T1000 (cell line): ENCODE measurements at places on chromosomes 4 and X.

GRCh38 chr4:76539979-76540378, 105.0 kb downstream of the SHROOM3 start:
- DNase-seq = no peak

DNA sequence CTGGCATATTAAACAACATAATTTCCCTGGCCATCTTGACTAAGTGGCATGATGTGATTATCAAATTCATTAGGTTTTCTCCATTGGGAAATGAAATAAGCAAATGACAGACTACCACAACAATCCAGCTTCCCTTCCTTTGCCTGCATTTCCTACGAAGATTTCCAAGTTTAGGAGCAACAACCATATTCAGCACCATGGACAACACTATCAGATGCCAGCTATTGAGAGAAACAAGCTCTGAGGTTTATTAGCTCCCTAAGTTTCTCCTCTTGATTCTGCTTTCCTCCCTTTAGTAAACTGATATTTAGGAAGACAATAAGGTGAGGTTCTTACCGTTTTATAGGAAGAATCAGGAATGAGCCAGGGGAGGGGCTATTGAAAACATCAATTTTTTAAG, 36.2 kb downstream of the DCX start:
- DNase-seq = no peak

DNA sequence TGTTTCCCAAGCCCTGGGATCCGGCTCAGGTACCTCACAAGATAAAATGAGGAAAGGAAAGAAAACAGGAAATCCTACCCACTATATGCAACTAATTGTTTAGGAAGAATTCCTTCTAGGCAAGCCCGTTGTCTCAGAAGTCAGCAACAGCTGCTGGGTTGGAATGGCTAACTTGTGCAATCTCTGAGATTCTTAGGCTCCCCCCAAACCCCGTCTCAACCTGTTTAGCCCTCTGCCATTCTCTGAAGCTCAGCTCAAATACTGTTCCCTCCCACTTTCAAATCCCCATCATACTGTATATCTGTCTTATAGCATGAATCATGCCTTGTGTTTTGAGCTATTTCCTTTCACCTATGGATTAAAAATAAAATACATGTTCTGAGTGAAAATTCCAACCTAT, 28.9 kb downstream of the STARD8 start:
- DNase-seq = no peak

DNA sequence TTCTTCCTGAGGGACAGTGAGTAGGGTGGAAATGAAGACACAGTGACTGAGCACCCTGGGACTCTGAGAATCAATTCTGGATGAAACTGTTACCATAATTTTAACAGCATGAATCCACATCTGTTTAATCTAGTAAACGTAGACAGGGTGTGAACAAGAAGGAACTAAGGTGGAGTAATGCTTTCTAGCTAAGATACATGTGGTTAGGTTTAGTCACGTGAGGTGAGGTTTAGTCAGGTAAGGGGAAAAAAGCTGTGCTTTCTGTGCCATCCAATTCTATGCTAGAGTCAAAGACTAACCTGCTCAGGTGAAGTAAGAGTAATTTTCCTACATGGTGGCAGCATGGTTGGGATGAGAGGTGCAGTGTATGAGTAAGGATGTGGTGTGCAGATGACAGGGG, 54.0 kb upstream of the C4orf54 start:
- DNase-seq = no peak

DNA sequence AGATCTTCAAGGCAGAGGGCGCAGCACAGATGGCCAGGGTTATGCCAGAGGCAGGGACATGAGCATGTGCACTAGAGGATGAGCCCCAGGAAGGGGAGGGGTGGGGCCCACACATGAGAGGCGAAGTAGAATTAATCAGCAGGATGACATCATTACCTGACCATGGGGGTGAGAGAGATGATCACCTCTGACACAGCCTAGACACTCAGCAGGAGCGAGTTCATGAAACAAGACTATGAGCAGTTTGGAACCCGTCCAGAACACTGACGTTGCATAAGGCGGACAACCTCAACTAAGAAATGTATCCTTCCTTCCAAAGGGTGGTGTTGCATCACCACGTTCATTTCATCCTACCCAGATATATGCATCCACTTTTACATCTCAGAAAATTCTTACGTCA, 446.7 kb upstream of the TENM3 start:
- DNase-seq = no peak

DNA sequence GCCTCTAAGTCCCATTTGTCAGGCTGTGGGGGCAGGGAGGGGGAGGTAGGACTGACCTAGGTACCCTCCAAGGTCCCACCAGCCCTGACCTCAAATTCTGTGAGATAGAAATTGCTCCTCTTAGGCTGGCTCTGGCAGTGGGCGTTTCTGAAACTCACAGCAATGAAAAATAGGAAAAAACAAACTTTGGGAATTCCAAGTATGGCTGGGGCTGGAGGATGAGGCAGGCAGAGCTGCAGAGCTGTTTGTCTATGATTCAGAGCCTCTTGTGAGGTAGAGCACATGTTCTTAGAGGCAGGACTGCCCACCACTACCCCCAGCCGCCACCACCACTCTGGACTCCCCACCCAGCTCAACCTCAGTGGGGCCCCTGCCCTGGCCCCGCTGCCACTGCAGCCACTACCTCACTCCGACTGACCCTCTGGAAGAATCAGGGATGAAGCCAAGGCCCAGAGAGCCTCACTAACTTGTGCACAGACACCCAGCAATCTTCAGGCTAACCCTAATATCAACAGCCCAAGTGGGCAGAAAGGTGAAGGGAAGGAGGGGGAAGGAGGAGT, 98.2 kb downstream of the PJA1 start:
- DNase-seq = no peak

- DNase-seq = no peak
These were observed 32.7 kb upstream of the MXRA5 start for GRCh38 chrX:3379111-3379510.

DNA sequence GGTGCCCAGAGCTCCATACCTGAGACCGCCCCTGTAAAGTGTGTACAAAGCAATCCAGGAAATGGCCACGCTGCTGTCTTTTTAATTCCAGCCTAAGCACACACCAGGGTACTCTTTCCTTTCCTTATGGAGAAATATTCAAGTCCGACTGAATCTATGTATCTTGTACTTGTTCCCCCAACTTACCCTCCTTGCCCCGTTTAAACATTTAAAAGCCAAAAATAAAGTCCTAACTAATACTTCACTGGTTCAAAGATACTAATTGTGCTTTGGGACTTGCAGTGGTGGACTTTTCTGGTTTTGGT, 731 bp upstream of the AMMECR1 start:
- DNase-seq = no peak

GRCh38 chr4:159308566-159309340, 205.9 kb downstream of the RAPGEF2 start:
- no peak for DNase-seq

- no peak for DNase-seq
These were observed 308.8 kb downstream of the ZNF674 start for GRCh38 chrX:46236411-46236810.

DNA sequence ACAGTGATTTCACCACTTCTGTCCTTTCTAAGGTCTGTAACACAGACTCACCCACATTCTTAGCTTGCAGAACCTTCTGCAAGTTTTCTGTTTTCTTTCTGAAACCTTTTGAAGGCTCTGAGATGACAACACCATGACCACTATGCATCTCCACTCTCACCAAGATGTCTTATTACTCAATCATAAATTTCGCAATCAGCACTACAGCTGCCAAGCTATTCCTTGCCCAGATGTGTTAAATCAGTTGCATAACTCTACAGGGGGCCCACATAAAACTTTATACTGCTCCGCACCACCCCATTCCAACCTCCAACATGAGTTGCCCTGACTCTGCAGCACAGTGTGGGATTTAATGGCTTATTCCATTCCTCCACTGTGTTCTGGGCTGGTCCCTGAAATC, 229.9 kb downstream of the COL25A1 start:
- peak; percentile 42 for DNase-seq

GRCh38 chr4:69823048-69823447, 36.9 kb downstream of the SULT1E1 start:
- DNase-seq = no peak

DNA sequence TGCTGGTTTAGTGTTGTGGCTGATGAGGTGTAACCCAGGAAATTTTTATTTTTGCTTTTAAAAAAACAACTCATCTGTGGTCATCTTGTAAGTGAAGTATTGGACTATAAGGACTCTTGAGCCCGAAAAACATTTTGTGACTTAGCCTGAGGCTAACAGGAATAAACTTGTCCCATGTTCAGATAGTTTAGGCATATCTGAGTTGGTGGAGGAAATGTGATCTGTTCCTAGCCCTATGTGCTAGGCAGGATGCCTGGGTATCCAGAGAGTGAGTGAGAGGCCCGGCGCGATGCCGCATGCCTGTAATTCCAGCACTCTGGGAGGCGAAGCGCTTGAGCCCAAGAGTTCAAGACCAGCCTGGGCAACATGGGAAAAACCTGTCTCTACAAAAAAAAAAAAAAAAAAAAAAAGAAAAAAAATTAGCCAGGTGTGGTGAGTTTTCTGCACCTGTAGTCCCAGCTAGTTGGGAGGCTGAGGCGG, 3.7 kb downstream of the SMS start:
- DNase-seq = no peak

DNA sequence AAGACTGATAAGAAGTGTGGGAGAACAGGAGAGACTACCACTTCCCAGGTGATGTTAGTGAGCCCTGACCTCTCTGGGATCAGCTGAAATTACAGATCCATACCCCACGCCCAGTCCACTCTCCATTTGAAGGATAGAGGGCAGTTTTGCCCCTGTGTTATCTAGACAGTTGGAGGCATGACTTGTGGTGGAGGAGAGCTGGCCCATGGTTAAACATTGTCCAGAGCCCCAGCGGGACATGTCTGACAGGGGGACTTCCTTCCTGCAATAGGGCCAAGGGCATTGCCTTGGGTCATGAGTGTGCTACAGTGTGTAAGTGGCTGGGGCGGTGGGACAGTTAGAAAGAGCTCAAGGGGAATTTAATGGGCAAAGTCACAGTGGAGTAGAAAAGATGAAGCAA, 181.1 kb downstream of the MID1IP1 start:
- DNase-seq = no peak
